Cortex of kidney (tissue), 1 donor: ENCODE measurements at places on chromosomes 12 and 14.
A peak's percentile ranks its signal among the peaks of the same experiment; 100 is the strongest.

GRCh38 chr14:24232645-24233537, at the start of gene GMPR2:
Gene GMPR2, plus strand, starts transcription at chr14:24232929. Its CDS starts 325 bp downstream, at chr14:24233254.
- peak; percentile 25 for DNase-seq

DNA sequence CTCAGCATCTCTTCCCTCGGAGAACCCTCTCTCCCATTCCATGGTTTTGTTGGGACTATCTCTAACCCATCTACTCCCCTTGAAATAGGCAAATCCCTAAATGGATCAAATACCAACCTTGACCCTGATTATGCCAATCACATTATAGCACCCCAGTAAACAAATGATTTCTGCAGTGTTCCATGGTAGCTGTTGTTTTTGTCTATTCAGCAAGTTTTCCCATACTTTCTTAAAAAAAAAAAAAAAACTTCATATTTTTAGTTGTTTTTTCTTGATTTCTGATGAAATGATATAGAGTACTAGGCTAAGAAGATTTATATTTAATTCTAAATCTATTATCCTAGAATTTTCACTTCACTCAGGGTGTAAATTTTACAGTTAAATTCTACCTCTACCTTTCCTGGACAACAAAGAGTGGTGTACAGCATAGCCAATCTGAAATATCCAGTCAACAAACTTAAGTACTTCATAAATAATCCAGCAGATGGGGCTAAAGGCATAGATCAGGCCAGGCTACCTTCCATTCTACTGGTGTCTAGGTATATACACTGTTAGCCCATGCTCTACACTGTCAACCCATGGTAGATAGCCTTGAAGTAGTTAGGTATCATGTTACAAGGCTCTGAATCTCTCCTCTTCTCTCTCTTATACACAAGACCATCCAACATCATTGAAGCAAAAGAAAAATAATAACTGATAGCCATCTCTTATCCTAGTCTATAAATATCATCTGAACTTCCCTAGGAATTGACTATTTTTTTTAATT, 82.2 kb downstream of the PLEKHG7 start:
- DNase-seq = no peak

- DNase-seq = no peak
Observed at GRCh38 chr12:82470906-82471512, 112.7 kb downstream of the METTL25 start.

- DNase-seq = no peak
Observed at GRCh38 chr14:54761835-54762234, 140.8 kb downstream of the GCH1 start.

- DNase-seq = no peak
Observed at GRCh38 chr12:118536306-118536906, 160.1 kb downstream of the SUDS3 start.

- DNase-seq = no peak
Observed at GRCh38 chr14:94769391-94770250, at the start of gene GSC. Gene GSC, minus strand, starts transcription at chr14:94770113. Its CDS starts 98 bp downstream, at chr14:94770015.

DNA sequence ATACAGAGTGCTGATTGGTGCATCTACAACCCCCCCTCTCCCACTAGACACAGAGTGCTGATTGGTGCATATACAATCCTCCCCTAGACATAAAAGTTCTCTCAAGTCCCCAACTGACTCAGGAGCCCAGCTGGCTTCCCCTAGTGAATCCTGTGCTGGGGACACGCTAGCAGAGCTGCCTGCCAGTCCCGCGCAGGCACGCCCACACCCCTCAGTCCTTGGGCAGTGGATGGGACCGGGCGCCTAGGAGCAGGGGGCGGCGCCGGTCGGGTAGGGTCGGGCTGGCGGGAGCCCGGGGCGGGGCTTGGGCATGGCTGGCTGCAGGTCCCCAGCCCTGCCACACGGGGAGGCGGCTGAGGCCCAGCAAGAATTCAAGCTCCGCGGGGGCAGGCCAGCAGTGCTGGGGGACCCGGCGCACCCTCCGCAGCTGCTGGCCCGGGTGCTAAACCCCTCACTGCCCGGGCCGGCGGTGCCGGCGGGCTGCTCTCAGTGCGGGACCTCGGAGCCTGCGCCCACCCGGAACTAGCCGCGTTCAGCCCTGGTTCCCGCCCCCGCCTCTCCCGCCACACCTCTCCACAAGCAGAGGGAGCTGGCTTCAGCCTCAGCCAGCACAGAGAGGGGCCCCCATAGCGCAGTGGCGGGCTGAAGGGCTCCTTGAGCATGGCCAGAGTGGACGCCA, 64.3 kb upstream of the DDHD1 start:
- no peak for DNase-seq

GRCh38 chr12:11730299-11731041, 81.0 kb downstream of the ETV6 start:
- DNase-seq = no peak

DNA sequence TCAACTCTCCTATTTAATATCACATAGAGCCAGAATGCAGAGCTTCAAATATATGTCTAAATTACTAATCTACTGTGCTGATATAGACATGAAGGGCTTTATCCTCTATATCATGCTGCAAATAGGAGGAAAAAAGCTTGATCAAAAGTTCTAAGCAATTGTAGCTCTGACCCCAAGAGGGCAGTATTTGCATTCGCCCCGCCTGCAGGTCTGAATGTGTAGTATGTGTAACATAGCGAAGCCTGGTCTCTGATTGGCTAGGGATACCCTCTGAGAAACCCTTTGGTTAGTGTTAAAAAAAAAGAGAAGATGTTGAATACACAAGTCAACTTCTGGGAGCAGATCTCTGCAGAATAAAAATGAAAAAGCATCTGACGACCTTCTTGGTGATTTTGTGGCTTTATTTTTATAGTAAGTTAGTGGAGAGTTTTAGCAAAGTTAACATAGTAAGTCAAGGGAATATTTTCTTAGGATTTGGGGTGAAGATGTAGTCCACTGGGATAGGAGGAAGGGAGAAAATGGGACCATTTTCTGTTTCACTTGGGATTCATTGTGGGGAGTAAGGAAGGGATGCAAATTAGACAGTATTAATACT, 151.6 kb upstream of the OR4E1 start:
- DNase-seq = no peak

- DNase-seq = no peak
Observed at GRCh38 chr12:14514154-14514842, 53.4 kb downstream of the PLBD1 start.

GRCh38 chr14:68174446-68174845, 354.9 kb downstream of the RAD51B start:
- DNase-seq = no peak

DNA sequence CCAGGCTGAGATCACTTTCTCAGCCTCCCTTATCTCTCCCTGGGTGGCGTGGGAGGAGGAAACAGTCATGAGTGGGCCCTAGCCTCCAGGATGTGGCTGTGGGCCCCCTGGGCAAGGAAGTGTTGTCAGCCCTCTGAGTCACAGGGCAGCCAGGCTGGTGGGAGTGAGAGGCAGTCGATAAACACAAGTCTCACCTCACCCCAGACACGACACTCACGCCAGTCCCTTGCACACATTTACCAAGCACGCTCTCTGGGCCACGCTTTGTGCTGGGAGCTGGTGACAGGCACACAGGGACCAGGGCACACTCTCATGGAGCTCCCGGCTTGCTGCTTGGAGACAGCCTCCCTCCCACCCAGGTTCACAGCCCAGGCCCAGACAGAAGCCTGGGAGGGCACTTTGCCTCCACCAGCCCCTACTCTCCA, 1.9 kb upstream of the KRT79 start:
- no peak for DNase-seq
